ENCODE measurements at places on chromosomes 7 and 10. TPM values are rescaled to one million over a fixed set of nuclear protein-coding genes. Genes with fewer than 3 reads are reported as not detected.
A peak's percentile ranks its signal among the peaks of the same experiment; 100 is the strongest.

DNA sequence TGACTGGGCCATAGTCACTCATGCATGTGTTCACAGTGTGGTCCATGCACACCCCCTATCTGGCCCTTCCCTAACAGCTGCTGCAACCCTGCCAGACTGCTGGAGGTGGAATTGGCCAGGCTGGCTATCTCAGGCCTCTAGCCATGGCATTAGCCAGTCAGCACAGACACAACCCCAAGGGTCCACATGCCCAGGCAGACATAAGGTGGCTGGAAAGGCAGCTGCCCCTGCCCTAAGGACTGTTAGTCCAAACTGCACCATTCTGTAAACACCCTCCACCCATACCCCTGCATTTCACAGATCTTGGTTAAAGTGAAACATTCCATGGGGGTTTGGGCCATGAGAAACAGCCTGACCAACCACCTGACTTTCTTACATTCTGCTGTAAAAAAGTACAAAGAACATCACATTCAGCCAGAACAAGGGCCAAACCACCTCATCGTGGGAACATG is 137.4 kb upstream of the KCNMA1 start:
- DNase-seq = no peak

DNA sequence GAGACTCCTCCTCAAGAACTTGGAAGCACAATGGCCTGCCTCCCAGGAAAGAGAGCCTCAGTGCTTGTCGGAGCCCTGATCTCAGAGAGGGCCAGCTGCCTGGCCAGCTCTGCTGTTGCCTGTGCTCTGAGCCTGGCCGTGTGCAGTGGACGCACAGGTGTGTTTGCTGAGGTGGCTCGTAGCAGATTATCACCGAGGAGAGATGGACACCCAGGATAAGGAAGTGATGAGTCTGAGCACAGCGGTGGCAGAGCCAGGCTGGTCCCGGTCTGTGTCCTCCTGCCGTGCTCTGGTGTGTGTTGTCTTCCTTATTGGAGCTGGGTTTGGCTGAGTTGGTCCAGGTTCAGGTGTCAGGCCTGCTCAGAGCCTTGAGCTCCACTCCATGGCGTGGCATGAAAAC is 208.5 kb downstream of the EBF3 start:
- DNase-seq = no peak

DNA sequence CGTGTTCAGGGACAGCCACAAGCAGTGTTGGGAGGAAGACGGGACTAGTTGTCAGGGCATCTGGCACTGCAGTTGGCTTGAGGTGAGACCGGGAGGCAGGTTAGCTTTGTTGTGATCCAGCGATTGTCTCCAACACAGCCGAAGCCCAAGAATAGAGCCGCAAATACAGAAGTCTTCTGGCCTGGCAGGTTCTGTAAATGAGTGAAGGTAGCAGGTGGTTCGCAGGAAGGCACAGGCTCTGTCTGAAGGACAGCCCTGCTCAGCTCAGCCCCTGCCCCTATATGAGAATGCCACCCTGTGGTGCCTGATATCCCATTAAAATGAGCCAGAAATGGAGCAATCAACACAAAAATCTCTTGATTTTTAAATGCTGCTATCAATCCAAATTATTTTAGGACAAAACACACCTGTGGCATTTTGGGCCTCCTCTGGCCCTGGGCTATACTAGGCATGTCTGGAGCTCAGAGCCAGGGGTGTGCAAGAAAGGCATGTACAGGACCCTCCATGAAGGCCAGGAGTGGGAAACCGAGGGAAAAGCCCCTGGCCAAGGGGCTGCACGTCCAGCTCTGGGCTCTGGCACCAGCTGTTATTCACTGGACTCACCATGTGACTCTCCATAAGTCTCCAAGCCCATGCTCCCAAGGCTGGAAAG is 11.2 kb upstream of the C10orf71 start:
- no peak for DNase-seq

GRCh38 chr7:36406156-36406555 is 16.5 kb downstream of the ANLN start:
- peak; percentile 87 for DNase-seq

GRCh38 chr10:129870961-129871621 is 93.0 kb downstream of the EBF3 start:
- DNase-seq = peak; percentile 70

DNA sequence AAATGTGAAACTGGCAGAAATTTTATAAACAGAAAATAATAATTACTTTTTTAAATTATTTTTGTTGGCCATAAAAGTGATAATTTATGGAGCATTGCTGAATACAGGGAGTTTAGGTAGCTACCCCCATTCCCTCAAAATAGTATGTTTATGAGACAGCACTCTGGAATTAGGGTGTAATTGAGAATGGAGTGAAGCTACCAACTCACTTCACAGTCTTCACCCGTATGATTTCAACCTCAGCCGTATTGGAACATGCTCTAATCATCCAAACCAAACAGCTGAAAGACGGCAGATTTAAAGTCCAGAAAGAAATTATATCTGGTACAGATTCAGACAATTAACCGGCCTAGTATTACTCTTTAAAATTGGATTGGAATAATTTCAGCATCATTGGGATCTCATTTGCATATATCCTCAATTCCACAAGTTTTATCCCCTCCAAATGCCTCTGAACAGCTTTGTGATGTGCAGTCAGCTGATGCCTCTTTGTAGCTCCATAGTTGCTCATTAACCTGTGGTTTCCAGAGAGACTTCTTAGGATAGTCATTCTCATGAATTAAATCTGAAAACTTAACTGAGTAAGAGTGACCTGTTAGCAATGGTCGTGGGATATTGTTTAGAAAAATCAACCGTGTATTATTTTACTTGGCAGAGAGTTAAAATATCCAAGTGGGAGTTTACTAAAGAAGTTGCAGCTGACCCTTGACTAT is 59.1 kb upstream of the GJD4 start:
- DNase-seq = no peak

- no peak for DNase-seq
Measured at GRCh38 chr10:11236234-11236633, 218.6 kb downstream of the CELF2 start.

GRCh38 chr10:73759512-73760115 is 15.4 kb downstream of the SEC24C start:
- DNase-seq = no peak

Gene JMJD1C
- total RNA-seq = 110 TPM

Gene TACC2
- 499 TPM for total RNA-seq

Gene AOAH
- not detected for total RNA-seq

Gene KCP
- total RNA-seq = 2.2 TPM

Gene ABCC2
- 0.39 TPM for total RNA-seq

Gene TSPAN15
- total RNA-seq = 49.8 TPM

Gene PHKG1
- total RNA-seq = not detected

Gene CPA4
- total RNA-seq = not detected

Gene CHST12
- total RNA-seq = 27.3 TPM
